CD8-positive, alpha-beta memory T cell (primary cell): ENCODE measurements at places on chromosomes 2 and 18. TPM values are rescaled to one million over a fixed set of nuclear protein-coding genes. Genes with fewer than 3 reads are reported as not detected.

GRCh38 chr2:64101141-64101591 lies 43.1 kb downstream of the PELI1 start:
- H3K4me3 ChIP-seq = no peak overlapping the region
- peaks cover 14% of the 10 kb centered on the region for H3K36me3 ChIP-seq

DNA sequence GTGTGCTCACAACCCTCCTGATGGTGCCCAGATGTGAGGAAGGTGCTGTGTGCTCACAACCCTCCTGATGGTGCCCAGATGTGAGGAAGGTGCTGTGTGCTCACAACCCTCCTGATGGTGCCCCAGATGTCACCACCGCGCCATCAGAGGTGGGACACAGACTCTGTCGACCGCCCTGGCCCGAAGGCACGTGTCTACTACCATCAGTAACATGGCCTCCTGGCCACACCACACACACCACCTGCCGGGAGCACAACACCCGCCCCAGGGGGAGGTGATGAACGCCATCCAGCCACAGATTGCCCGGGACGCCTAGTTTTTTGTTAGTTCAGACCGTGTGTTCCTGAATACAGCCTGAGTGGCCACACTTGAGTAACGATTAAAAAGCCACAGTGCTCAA lies 24.5 kb downstream of the HDAC4 start:
- peak; percentile 33 for DNase-seq
- H3K27me3 ChIP-seq = no peaks in the 10 kb centered on the region
- no peak overlapping the region for H3K27ac ChIP-seq
- H3K36me3 ChIP-seq = no peaks in the 10 kb centered on the region
- no peak overlapping the region for H3K4me3 ChIP-seq

GRCh38 chr2:23124214-23124750 lies 260.7 kb upstream of the KLHL29 start:
- no peaks in the 10 kb centered on the region for H3K27me3 ChIP-seq
- no peak for DNase-seq
- H3K36me3 ChIP-seq = no peaks in the 10 kb centered on the region
- H3K4me1 ChIP-seq = no peaks in the 10 kb centered on the region
- no peak overlapping the region for H3K4me3 ChIP-seq

GRCh38 chr2:84458551-84459017 lies 496 bp downstream of the SUCLG1 start:
- peak overlapping the region; percentile 84 for H3K4me3 ChIP-seq
- H3K27ac ChIP-seq = peak overlapping the region; percentile 90
- no peak for DNase-seq
- no peaks in the 10 kb centered on the region for H3K36me3 ChIP-seq
- no peaks in the 10 kb centered on the region for H3K27me3 ChIP-seq

- H3K27me3 ChIP-seq = no peaks in the 10 kb centered on the region
- no peaks in the 10 kb centered on the region for H3K36me3 ChIP-seq
- no peak for DNase-seq
- no peak overlapping the region for H3K27ac ChIP-seq
- H3K4me3 ChIP-seq = no peak overlapping the region
- H3K4me1 ChIP-seq = no peaks in the 10 kb centered on the region
Observed at GRCh38 chr2:151306621-151307020, 17.2 kb upstream of the NMI start.

- DNase-seq = no peak
- no peak overlapping the region for H3K27ac ChIP-seq
- H3K36me3 ChIP-seq = no peaks in the 10 kb centered on the region
- no peaks in the 10 kb centered on the region for H3K27me3 ChIP-seq
Observed at GRCh38 chr2:131590896-131591295, 63.2 kb downstream of the CCDC74A start.

DNA sequence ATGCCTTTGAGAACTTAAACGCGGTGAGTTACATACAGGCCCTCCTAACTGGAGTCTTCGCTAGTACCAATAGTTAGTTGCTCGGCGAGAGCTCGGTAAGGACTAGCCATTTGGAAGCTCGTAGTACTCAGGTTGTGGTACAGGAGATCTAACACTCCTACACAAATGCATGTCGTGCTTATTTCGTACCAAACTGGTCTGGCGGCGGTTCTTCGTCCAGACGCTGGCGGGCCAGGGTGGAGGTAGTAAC lies 346 bp upstream of the VRK2 start:
- H3K4me3 ChIP-seq = peak overlapping the region; percentile 80
- peak overlapping the region; percentile 88 for H3K27ac ChIP-seq
- peaks cover 29% of the 10 kb centered on the region for H3K4me1 ChIP-seq
- no peak for DNase-seq
- H3K36me3 ChIP-seq = no peaks in the 10 kb centered on the region

GRCh38 chr2:218081063-218081462 lies 12.0 kb downstream of the RUFY4 start:
- DNase-seq = no peak
- H3K27me3 ChIP-seq = no peaks in the 10 kb centered on the region
- H3K4me3 ChIP-seq = no peak overlapping the region
- H3K4me1 ChIP-seq = no peaks in the 10 kb centered on the region
- no peak overlapping the region for H3K27ac ChIP-seq
- no peaks in the 10 kb centered on the region for H3K36me3 ChIP-seq

DNA sequence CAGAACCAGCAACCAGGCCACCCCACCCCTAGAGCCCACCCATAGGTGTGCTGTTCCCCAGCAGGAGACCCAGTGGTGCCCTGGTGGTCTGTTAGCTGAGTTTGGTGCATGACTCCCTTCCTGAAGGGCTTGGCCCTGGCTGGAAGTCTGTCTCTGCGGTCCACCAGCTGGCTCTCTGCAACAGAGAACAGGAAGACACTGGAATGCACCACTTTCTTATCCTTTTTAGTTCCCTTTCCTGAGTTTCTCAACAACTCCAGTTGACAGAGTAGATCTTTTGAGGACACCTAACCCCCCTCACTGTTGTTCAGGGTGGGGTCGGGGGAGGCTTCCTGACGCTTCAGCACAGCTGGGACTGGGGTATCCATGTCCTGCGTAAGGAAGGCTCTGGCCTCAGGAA lies 11.9 kb upstream of the RPL37A start:
- DNase-seq = no peak
- H3K36me3 ChIP-seq = peaks cover 5% of the 10 kb centered on the region
- no peak overlapping the region for H3K27ac ChIP-seq
- H3K27me3 ChIP-seq = no peaks in the 10 kb centered on the region
- no peak overlapping the region for H3K4me3 ChIP-seq

DNA sequence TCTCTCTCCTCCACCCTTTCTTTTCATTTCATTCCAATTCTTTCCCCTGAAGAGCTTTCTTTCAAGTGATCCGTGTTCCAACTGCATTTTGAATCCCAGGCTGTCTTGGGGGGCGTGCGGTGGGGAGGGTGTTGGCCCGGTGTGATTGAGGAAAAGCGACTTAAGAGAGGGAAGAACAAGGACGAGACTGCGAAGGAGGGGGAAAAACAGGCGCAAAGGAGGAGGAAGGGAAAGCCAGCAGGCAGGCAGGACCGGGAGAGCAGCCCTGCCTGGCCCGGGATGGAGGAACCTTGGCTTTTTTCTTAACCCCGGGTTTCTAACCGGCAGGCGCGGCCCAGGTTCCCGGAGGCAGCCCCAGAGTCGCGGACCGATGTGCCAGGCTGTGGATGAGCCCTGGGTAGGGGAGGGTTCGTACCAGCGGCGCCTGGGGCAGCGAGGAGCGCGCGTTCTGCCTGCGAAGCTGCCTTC lies 1.3 kb downstream of the ADCYAP1 start:
- H3K27ac ChIP-seq = no peak overlapping the region
- peaks cover 54% of the 10 kb centered on the region for H3K27me3 ChIP-seq
- H3K4me1 ChIP-seq = peaks cover 7% of the 10 kb centered on the region
- no peak for DNase-seq
- H3K36me3 ChIP-seq = no peaks in the 10 kb centered on the region

DNA sequence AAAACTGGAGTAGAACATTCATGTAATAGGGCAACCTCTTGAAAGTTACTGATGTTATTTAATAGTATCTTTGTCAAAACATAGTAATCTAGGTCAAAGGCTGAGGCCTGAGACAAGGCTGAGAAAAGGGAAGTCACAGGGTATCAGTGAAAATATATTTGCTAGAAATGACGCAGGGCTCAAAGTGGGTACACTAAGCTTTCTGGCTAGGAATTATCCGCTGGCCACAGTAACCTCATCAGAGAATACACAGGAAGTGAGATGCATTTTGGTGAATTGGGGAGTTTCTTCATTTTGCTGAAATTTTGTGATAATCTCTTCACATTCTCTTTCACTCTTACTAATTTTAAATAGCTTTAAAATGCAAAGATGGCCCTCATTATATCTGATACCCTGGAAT lies 206.8 kb downstream of the OTX1 start:
- no peaks in the 10 kb centered on the region for H3K27me3 ChIP-seq
- no peak overlapping the region for H3K4me3 ChIP-seq
- no peaks in the 10 kb centered on the region for H3K4me1 ChIP-seq
- no peaks in the 10 kb centered on the region for H3K36me3 ChIP-seq

GRCh38 chr2:37468170-37468569 lies 123.7 kb downstream of the QPCT start:
- no peaks in the 10 kb centered on the region for H3K27me3 ChIP-seq
- no peak overlapping the region for H3K27ac ChIP-seq
- DNase-seq = no peak
- no peak overlapping the region for H3K4me3 ChIP-seq

- H3K27ac ChIP-seq = no peak overlapping the region
- H3K27me3 ChIP-seq = no peaks in the 10 kb centered on the region
- H3K4me1 ChIP-seq = no peaks in the 10 kb centered on the region
- H3K4me3 ChIP-seq = no peak overlapping the region
- no peak for DNase-seq
Observed at GRCh38 chr2:202885190-202885589, 13.6 kb upstream of the ICA1L start.

- H3K4me1 ChIP-seq = no peaks in the 10 kb centered on the region
- H3K4me3 ChIP-seq = no peak overlapping the region
- H3K27ac ChIP-seq = no peak overlapping the region
- no peak for DNase-seq
- H3K27me3 ChIP-seq = no peaks in the 10 kb centered on the region
- H3K36me3 ChIP-seq = no peaks in the 10 kb centered on the region
Observed at GRCh38 chr2:242015108-242016065, 145.9 kb downstream of the RTP5 start.

- no peak for DNase-seq
- H3K27ac ChIP-seq = no peak overlapping the region
- H3K4me3 ChIP-seq = no peak overlapping the region
- no peaks in the 10 kb centered on the region for H3K27me3 ChIP-seq
- H3K36me3 ChIP-seq = no peaks in the 10 kb centered on the region
- no peaks in the 10 kb centered on the region for H3K4me1 ChIP-seq
Observed at GRCh38 chr2:65548576-65549256, 116.3 kb upstream of the SPRED2 start.

GRCh38 chr2:195044801-195045200 lies 612.2 kb upstream of the SLC39A10 start:
- no peak overlapping the region for H3K27ac ChIP-seq
- H3K27me3 ChIP-seq = no peaks in the 10 kb centered on the region
- no peaks in the 10 kb centered on the region for H3K36me3 ChIP-seq
- no peak for DNase-seq
- H3K4me1 ChIP-seq = no peaks in the 10 kb centered on the region

DNA sequence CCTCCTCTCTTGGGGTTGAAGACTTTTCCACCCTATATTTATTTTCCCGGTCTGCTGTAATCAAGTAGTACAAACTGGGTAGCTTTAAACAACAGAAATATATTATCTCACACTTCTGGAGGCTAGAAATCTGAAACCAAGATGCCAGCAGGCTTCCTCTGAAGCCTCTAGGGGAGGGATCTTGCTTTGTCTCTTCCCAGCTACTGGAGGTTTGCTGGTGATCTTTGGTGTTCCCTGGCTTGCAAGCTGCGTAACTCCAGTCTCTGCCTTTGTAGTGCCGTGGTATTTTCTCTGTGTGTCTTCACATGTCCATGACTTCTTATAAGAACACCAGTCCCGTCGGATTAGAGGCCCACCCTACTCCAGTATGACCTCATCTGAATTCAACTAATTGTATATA lies 44.4 kb downstream of the MYO3B start:
- no peak overlapping the region for H3K4me3 ChIP-seq
- H3K36me3 ChIP-seq = no peaks in the 10 kb centered on the region
- H3K27me3 ChIP-seq = no peaks in the 10 kb centered on the region
- no peaks in the 10 kb centered on the region for H3K4me1 ChIP-seq
- H3K27ac ChIP-seq = no peak overlapping the region
- DNase-seq = no peak

- H3K36me3 ChIP-seq = no peaks in the 10 kb centered on the region
- H3K4me1 ChIP-seq = no peaks in the 10 kb centered on the region
- H3K4me3 ChIP-seq = no peak overlapping the region
Observed at GRCh38 chr2:127737892-127738291, 36.6 kb downstream of the SFT2D3 start.

DNA sequence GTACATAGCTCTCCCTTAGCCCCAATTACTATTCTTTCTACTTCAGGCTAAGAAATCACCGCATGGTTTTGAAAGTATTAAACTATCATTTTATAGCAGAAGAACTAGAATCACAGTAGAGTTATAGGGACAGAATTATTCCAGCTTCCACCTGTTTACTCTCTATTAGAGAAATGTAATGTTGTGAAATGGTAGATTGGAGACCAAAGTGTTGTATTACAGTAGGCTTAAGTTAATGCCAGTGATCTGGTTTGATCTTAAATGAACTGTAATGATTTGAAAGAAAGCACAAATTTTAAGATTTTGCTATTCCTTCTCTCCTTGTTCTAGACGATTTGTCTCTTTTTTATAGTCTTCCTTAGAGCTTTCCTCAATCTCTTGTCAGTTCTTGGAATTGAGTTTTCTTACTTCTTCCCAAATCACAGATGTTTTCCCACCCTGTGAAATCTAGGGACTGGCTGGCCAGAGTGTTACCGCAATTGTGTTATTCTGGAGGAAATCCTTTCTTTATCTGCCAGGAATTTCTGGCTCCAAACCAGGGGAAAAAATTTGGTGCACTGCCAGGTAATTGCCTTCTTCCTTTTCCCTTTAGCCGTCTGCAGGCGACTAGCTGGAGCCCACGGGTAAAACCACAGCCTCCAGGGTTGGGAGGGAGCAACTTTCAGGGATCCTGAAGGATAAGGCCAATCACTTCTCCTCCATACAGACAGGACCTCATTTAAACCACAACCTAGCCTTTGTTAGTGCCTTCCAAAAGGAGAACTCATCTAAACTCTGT lies 51.7 kb downstream of the NOP58 start:
- no peaks in the 10 kb centered on the region for H3K36me3 ChIP-seq
- no peak overlapping the region for H3K4me3 ChIP-seq
- H3K27me3 ChIP-seq = no peaks in the 10 kb centered on the region
- no peaks in the 10 kb centered on the region for H3K4me1 ChIP-seq
- no peak for DNase-seq
- H3K27ac ChIP-seq = no peak overlapping the region

GRCh38 chr2:76210551-76210950 lies 499.8 kb upstream of the GCFC2 start:
- no peaks in the 10 kb centered on the region for H3K4me1 ChIP-seq
- no peaks in the 10 kb centered on the region for H3K36me3 ChIP-seq

ONECUT2 gene
- total RNA-seq = not detected

CRYBA2 gene
- not detected for total RNA-seq

CTAGE1 gene
- not detected for total RNA-seq

PJVK gene
- total RNA-seq = 1.5 TPM

MARCO gene
- not detected for total RNA-seq

STARD6 gene
- 0.46 TPM for total RNA-seq

GKN1 gene
- total RNA-seq = not detected

WNT10A gene
- 1.0 TPM for total RNA-seq

C18orf32 gene
- total RNA-seq = 25.4 TPM

WDR7 gene
- total RNA-seq = 20.6 TPM

RPS27A gene
- 1,172 TPM for total RNA-seq
